GM23338 (cell line): ENCODE measurements at places on chromosomes 12 and 14.

- no peak for DNase-seq
Measured at GRCh38 chr12:117459229-117459628, 97.8 kb upstream of the NOS1 start.

DNA sequence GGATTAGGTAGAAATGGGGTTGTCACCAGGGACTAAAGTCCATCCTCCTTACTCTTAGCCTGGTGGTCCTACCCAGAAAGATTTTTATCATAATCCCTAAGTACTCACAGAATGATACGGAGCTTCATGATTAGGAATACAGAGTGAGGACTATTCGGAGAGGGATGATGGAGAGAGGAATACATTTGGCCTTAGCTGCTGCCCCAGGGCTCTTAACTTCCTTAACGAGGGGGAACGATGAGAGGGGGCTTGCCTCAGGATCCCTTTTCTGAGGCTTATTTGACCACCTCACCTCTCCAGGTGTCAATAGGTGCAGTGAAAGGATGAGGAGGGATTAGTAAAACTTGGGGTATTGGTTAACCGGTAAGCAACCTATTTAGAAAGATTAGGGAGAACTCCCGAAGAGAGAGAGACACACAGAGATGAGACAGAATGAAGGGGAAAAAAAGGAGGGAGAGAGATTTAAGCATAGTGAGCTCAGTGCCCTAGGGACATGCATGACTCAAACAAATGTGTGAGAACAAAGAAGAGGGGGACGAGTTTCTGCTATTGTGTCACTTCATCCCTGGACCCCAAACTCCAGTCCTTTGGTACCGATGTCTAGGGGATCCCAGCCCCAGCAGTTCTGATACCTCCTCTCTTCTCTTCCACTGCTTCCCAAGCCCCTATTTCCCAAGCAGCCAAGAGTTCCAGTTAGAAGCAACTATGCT is 1.1 kb downstream of the NFE2 start:
- DNase-seq = no peak

DNA sequence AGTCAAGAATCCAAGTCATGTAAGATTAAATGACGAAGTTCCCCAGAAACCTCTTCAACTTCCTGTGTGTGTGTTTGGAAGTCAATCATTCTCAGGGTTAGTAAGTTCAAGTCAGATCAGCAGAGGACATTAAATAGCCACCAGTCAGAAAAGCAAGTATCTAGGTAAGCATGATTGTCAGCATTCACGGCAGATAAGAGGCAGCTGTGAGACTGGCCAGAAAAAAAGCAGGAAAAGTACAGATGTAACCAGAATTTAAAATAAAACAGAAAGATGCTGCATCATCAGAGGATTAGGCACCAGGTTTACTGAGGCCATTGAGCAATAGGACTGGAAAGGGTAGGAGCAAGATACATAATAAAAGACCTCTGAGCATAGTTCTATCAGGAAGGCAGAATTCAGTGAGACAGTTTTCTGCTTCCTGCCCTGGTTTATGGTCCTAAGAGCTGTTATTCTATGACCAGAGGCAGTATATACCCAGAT is 606.9 kb downstream of the FSCB start:
- DNase-seq = peak; percentile 10

GRCh38 chr14:90603841-90604240 is 207.0 kb downstream of the CALM1 start:
- no peak for DNase-seq

DNA sequence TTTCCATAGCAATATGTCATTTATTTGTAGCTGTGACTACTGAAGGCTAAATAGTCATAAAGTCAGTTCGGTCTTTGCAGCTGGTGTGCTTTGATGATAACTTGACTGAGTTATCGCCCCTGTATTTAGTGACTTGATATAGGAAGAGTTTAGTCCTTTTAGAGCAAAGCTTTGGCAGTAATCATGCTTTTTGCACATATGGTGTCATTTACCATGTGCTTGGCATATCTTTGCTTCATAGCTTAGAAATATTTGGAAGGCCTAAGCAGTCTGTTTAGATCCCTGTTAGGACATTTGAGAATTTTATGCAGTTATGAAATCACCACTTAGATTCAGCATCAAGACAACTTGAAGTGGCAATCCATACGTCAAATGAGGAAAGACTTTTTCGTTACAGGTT is 31.6 kb downstream of the POLR3B start:
- DNase-seq = no peak

DNA sequence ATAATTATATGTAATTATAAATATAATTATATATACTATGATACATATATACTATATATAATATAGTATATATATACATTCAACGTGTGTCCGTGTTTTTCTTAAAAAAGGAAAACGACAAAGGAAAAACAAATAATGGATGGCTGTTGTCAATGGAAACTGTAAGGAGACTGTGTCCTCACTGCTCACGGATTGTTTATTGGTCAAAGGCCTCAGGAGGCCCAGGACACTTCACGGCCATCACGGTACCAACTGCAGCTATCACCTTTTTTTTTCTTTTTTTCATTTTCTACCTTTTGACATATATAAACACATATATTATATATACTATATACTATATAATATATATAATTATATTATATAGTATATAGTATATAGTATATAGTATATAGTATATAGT is 113.4 kb downstream of the SPTSSA start:
- DNase-seq = no peak

- peak; percentile 9 for DNase-seq
Measured at GRCh38 chr12:41719214-41719613, 425.5 kb downstream of the GXYLT1 start.

GRCh38 chr14:100045642-100046344 is 19.4 kb upstream of the EVL start:
- DNase-seq = no peak

DNA sequence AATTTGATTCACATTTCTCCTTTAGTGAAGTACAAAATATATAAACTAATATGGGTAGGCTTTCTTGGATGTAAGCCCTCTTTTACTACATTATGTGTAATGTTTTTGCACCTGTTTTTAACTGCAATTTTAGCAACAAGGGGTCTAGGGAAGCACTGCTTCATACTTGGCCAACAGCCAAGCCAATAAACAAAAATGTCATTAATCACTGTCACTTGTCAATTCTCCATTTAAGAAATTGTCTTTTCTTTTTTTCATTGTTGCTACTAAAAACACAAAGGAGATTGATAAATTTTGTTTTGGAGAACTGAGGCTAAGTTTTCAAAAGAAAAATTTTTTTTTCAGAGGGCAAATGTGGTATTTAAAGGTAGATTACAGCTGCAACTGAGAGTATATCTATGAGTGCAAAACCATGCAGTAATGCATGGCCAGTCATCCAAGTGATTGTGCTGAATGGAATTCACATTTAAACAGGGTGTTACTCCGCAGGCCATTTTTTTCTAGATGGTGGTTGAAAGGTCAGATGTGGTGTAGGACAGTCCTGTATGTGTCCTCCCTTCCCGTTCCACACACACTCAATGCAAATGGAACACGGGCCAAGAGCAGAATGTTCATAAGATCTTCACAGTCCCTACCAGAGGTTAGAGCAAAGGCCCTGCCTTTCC is 503.0 kb upstream of the LMO3 start:
- no peak for DNase-seq

DNA sequence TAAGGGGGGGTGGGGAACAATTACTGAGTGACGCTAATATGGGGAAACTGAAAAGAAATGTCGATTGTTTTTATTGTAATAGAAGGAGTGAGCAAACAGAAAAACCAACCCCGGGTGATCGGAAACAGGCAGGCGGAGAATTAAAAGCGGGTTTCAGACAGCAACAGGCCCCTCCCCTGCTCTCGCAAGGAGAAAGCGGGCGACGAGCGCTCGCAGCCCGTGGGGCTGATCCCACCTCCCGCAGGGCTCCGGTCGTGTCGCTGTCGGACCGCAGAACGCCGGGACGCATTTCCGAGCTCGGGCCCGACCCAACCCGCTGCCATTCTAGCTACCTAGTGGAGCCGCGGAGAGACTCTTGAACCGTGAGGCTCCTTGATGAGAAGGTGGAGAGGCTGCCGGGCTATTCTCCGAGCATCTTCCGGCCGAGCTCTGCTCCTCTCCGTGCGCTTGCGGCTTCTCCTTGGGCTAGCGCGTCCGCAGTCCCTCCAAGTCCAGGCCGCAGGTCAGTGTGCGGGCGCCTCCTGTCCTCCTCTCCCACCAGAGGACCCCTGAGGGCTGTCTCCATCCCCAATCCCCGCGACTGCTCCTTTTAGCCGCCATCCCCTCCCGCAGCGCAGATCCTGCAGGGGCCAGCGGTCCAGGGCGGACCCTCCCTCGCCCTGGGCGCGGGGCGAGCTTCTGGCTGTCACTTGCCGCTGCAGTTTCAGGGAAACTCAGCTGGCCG is 4.1 kb upstream of the PAX9 start:
- peak; percentile 76 for DNase-seq

DNA sequence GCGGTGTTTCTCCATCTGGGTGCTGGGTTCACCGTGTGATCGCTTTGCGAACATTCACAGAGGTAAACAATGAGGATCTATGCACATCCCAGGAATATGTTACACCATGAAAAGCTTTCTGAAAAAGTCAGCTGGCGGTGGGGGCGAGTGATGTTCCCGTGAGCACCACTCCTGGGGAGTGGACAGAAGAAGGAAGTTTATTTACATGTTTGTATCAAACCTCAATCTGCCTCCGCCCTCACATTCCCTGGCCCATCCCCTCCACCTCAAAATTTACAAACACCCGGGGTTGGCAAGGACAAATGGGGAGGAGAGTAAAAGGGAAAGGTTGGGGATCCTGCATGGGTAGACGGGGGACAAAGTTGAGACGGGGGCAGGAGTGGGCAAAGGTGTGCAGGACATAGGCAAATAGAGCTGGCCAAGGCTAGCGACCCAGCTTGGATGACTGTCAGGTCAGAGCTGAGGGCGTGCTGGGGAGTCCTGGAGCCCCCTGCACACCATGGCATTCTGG is 6.9 kb downstream of the TNFRSF1A start:
- no peak for DNase-seq

DNA sequence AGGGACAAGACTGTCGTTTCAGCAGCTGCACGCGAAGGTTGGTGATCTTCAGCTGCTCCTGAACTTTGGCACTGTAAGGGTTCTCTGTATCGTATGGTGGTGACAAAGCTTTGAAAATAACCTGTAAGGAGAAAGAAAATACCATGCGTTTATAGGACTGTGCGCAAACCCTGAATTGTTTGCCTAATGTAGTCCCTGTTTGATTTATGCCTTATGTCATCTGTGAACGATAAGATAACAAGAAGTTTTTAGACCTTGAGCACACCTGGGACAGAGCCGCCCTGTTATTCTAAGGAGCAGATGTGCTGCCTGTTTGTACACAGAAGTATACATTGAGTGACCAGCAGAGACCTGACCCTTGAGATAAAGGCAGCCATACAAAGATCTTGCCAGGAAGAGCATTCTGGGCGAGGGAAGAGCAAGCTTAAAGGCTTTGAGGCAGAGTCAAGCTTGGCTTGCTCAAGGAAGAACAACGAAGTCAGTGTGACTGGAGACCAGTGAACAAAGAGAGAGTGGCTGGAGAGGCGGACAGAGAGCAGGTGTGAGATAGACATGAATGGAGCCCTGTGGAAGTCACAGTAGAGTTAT is 52.4 kb downstream of the NTN4 start:
- no peak for DNase-seq

- DNase-seq = no peak
Measured at GRCh38 chr14:52781629-52782028, 9.8 kb downstream of the GNPNAT1 start.

- DNase-seq = no peak
Measured at GRCh38 chr12:127590868-127591267, 676.1 kb upstream of the TMEM132C start.

- DNase-seq = no peak
Measured at GRCh38 chr12:49264466-49264872, 413 bp upstream of the TUBA1C start.

GRCh38 chr12:78952552-78952929 is 88.0 kb downstream of the SYT1 start:
- no peak for DNase-seq

- DNase-seq = no peak
Measured at GRCh38 chr12:79932357-79932756, 2.5 kb downstream of the PPP1R12A start.

DNA sequence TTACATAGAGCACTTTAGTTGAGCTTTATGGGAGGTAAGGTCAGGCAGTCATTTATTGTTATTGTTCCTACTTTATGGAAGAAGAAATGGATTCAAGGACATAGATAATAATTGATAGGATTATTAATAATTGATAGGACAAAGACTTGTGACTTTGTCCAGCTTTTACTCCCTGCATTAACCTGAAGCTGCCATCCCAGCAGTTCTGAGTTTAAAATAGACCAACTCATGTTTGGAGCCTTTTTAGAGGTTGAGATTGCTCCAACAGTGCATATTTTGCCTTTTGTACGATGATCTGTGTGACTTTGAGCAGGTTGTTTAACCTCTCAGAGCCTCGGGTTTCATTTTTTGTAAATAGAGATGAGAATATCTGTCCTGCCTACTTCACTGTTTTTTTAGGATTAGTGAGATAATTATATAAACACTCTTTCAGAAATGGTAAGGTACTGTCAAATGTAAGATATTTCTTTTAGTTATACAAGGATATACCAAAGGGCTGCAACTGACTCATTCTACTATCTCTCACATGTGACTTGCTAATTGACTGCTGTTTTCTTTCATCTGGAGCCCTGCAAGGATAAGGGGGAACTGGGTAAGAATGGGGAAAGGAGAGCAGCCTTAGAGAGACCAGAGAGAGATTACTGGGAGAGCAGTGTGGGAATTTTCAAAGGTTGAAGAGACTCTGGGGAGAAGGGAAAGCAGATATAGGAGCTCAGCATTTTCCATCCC is 15.3 kb downstream of the WDR20 start:
- peak; percentile 28 for DNase-seq

DNA sequence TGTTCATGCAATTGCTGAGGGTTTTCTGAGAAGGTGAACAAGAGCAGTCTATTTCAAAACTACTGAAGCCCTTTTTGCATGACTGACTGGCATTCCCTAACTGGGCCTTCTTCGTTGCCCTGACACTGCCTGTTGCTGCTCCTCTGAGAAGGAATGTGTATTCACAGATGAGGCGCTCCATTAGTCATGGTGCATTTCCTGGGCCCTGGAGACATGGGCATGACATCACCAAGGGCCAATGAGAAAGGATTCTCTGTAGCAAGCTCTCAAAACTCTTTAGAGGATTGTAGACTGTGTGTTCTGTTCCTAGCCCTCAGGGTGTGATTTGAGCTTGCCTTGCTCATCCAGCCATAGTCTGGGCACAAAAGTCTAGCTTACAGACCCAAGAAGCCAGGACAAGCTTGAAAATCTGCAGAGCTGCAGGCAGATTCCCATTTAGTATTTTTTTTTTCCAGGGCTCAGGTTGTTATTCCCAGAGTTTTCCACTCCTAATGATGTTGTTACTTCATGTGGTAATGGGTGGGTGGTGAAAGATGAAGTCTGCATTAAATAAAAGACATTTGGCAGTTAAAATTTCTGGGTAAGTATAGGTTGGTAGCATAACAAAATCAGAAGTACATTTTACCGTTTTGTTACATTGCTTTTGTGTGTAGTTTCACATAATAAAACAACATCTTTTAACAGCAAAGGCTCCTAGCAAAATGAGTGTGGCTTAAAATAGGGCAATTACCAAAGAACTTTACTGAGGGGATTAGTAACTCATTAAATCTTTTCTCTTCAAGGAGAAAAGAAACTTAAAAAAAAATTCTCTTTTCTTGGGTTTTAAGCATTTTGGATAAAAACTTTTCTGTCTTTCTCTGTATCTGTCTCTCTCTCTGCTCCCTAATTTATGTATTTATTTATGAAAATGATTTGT is 318.4 kb downstream of the RAD51B start:
- peak; percentile 95 for DNase-seq

- DNase-seq = no peak
Measured at GRCh38 chr14:100403105-100403504, 80.0 kb downstream of the SLC25A47 start.

- no peak for DNase-seq
Measured at GRCh38 chr12:88122666-88123065, 19.2 kb downstream of the CEP290 start.

GRCh38 chr12:89236748-89237383 is 115.4 kb downstream of the DUSP6 start:
- no peak for DNase-seq
